ENCODE measurements at places on chromosomes 16 and 17. TPM values are rescaled to one million over a fixed set of nuclear protein-coding genes. Genes with fewer than 3 reads are reported as not detected.

DNA sequence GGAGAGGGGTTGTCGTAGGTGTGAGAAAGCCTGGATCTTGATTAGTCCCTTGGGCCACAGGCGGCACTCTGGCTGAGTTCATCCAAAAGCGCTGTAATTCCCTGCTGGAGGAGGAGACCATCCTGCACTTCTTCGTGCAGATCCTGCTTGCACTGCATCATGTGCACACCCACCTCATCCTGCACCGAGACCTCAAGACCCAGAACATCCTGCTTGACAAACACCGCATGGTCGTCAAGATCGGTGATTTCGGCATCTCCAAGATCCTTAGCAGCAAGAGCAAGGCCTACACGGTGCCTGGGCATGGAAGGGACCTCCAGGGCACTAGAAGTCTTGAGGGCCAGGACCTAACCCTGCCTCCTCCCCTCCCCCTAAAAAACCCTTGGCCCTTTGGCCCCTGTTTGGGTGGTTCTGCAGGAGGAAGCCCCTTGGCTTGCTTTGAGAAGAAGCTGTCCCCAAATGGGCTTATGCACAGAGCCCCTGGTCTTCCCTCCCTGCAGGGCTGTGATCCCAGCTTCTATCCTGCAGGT, 6.2 kb downstream of the NEK8 start:
- DNase-seq: no peak

GRCh38 chr16:77842468-77842867, 54.1 kb downstream of the VAT1L start:
- no peak for DNase-seq

The RNF157 gene
- 5.0 TPM for polyA plus RNA-seq

The MPP2 gene
- polyA plus RNA-seq: 1.4 TPM

The GJC1 gene
- polyA plus RNA-seq: 6.3 TPM

DNA sequence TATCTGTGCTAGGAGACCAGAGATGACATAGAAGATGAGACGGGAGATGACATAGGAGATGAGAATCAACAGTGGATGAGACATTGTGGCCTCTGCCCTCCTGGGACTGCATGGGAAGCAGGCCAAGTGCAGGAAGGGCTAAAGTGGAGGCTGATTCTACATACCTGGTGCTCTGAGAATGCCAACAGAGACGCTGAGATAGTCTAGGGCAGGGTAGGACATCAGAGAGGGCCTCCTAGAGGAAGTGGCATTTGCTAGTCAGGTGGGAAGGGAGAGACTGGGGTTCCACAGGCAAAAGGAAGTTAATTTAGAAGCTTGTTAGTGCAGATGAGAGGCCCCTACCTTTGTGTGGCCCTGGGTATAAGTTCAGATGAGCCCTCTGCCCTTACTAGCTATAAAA, 224.2 kb downstream of the CBLN1 start:
- DNase-seq: no peak

The RGS11 gene
- 3.4 TPM for polyA plus RNA-seq

The ALOX15 gene
- 7.5 TPM for polyA plus RNA-seq

DNA sequence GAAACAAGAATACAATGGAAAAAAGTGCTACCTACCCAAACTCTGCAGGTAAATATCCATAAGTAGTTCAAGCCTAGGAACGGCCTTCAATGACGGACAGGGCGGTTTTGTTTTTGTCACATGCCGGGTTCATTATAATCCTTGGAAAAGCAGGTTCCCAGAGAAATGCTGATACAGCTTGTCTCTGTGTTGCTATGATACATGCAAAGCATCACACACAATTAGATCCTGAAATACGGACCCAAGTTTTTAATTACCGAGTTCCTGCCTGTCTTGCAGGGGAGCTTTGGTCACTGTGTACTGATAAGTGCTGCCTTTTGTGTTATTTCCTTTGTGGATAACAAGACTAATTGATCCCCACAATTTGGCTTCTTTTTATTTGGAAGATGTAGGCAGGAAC, 217.4 kb downstream of the HAPSTR1 start:
- peak; percentile 16 for DNase-seq
